ENCODE measurements at places on chromosomes 2 and 18.

- peak overlapping the region; percentile 8 for H3K27ac ChIP-seq
- no peak for DNase-seq
- no peak overlapping the region for H3K4me3 ChIP-seq
- peaks cover 13% of the 10 kb centered on the region for H3K4me1 ChIP-seq
- no peaks in the 10 kb centered on the region for H3K36me3 ChIP-seq
Observed at GRCh38 chr18:46676182-46676835, 19.3 kb upstream of the LOXHD1 start.

- peaks cover 9% of the 10 kb centered on the region for H3K36me3 ChIP-seq
- no peak overlapping the region for H3K27ac ChIP-seq
- no peak for DNase-seq
- peaks cover 22% of the 10 kb centered on the region for H3K4me1 ChIP-seq
Observed at GRCh38 chr2:145185696-145186095, 665.8 kb upstream of the ZEB2 start.

DNA sequence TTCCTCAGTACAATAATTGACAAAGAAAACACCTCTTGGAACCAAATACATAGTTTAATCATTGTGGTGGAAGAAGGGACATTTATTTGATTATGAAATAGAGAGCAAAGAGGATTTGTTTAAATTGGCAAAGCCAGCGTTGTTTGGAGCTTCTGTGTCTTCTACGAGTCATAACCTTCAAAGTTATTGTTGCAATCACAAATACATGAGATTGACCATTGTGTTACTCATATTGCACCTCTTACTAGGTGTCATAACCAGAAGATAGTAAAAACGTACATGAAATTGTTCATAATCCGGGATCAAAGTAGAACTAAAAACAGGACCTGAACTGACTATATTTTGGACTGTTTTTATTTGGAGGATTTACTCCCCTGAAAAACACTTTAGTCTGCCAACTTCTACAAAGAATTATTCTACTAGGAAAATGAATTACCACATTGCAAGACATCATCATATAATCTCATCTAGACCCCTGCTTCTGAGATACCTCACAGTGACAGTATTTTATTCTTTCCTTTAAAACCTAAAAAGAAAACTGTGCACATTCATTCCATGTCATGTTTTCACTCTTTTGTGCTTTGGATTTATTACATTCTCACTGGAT lies 151.7 kb upstream of the KLF7 start:
- no peaks in the 10 kb centered on the region for H3K36me3 ChIP-seq
- no peak overlapping the region for H3K27ac ChIP-seq
- no peak for DNase-seq
- H3K4me3 ChIP-seq = no peak overlapping the region

DNA sequence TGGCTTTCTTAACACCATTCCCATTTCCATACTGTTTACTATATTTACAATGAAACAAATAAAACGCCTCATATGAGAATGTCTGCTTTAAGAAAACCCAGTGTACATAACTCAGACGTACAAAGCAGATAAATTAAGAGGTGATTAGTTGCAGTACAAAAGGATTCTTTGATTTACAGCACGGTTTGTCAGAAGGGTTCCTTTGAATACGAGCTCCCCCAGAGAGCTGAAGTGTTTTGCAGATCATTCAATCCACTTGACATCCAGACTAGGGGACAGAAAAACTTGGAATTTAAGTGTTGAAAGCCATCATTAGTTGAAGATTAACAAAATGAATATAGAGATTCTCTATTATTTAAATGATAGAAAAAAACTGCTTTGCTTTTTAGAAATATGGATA lies 72.5 kb downstream of the RAPGEF4 start:
- H3K4me1 ChIP-seq = peaks cover 10% of the 10 kb centered on the region
- H3K27me3 ChIP-seq = no peaks in the 10 kb centered on the region
- peaks cover 5% of the 10 kb centered on the region for H3K36me3 ChIP-seq
- DNase-seq = no peak
- H3K4me3 ChIP-seq = no peak overlapping the region
- H3K27ac ChIP-seq = no peak overlapping the region

DNA sequence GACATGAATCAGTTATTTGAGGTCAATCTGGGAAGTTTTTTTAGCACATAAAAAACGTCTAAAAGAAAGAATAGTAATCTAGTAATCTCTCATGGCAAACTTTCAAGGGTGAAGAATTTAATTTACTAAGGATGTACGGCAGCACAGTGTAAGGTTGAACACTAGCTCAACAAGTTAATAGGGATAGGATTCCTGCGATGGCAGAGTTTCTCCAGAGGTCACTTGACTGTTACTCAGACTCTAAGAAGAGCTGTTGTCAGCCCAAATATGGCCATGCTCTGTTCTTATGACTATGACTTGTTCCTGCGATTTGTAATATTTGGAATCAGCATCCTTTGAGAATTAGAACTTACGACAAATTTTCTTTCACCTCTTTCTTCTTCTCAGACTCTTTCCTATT lies 553.3 kb upstream of the TNP1 start:
- H3K27ac ChIP-seq = peak overlapping the region; percentile 21
- no peak for DNase-seq
- no peaks in the 10 kb centered on the region for H3K27me3 ChIP-seq
- H3K36me3 ChIP-seq = no peaks in the 10 kb centered on the region

DNA sequence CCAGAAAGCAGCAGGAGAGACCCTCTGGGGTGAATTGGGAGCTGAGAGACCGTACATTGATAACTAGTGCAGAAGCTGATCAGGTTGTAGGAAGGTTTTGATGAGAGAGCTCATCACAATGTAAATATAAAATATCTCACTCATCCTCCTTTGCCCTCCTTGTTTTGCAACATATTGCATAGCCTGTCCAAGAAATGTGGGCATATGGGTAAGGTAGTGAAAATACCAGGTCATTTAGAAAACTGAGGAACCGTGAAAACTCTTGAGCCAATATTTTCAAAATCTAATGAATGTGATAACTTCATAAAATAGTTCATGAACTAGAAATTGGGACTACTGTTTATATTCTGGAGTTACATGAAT lies 31.4 kb downstream of the C18orf54 start:
- H3K4me1 ChIP-seq = peaks cover 20% of the 10 kb centered on the region
- no peak for DNase-seq

DNA sequence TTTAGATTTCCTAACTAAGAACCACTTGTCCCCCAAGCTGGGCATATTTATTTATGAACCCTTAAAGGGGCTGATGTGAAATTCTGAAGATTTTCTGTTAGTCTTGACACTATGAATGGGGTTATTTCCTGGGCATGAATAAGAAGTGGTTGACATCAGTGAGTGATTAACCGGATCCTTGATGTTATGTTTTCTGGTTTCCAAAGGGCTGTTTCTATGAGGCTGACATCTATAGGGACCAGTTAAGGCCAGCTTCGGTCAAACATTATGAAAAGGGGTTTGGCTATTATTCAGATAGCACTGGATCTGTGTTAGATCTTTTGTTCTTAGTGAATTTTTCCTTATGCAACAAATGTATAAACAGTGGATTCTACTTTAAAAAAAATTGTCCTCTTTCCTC lies 443.7 kb upstream of the SPRED2 start:
- no peak overlapping the region for H3K4me3 ChIP-seq
- peaks cover 38% of the 10 kb centered on the region for H3K4me1 ChIP-seq
- no peak for DNase-seq
- H3K27ac ChIP-seq = no peak overlapping the region

DNA sequence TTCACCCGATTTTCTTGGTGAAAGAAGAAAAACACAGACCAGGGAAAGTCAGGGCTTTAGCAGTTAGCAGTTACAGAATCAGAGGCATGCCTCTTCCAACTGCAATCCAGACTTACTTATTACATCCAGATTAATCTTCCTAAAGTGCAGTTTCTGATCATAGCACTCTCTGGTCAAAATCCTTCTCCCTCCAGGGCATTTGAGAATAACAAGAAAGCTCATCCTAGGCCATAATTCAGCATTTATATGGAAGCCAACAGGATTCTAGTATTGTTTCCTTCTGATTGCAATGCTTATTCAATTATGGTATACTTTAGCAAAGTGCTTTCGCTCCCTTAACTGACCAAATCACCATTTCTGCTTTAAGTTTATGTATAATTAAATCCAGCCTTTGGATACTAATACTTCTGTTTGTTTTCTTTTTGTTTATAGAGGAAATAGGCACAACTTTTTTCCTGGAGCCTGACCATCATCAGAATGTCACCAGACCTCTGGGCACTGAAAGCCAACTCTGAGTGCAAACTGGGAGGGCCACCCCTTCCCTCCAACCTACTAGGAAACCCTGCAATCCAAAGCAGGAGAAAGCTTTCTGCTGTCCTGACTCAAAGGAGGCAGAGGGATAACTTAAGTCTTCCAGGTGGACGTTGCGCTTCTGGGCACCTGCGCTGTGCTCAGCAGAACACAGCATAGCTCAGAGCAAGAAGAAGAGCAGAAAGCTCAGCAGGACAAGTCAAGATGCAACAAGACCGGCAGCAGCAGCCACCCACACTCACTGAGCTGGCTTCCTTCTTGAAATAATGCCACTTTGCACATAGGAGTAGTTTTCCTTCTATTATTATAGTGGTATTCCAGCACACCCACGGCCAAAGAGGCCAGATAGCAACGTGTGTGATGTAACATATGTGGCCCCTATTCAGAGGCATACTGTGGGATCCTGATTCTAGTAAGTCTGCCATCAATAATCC lies 99.3 kb downstream of the STK39 start:
- no peak for DNase-seq
- H3K36me3 ChIP-seq = peaks cover 9% of the 10 kb centered on the region
- H3K4me1 ChIP-seq = peaks cover 11% of the 10 kb centered on the region
- no peaks in the 10 kb centered on the region for H3K27me3 ChIP-seq
- H3K4me3 ChIP-seq = no peak overlapping the region

DNA sequence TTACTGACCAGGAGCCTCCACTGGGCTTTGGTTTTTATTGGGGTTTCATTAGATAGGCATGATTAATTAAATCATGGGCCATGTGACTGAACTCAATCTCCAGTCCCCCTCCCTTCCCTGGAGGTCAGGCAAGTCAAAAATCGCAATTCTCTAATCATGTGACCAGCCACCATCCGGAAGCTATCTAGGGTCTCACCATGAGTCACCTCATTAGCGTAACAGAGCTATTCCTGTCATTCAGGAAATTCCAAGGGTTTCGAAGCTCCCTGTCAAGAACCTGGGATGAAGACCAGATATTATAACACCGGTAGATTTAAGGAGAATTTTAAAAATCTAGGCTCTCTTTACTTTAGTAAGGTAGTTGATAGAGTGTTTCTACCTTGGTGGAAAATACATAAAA lies 180.3 kb upstream of the TCF4 start:
- H3K4me3 ChIP-seq = no peak overlapping the region
- peaks cover 5% of the 10 kb centered on the region for H3K4me1 ChIP-seq
- H3K27ac ChIP-seq = no peak overlapping the region

DNA sequence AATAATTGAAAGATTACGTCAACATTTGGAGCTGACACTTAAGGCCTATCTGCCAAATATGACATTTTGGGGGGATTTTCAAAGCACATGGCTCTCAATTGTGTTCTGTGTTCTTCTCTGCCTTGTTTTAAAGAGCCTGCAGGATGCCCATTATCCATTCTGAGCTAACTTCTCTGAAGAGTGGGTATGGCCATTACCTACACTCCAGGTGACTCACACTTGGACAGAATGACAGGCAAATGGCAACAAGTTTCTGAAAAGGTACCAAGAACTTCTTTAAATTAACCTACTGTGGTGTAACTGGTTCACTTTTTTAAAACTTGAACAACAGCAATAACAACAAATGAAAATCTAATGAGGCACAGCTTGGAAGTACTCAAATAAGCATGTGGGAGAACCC lies 834.9 kb upstream of the SLC39A10 start:
- no peak for DNase-seq
- H3K4me3 ChIP-seq = no peak overlapping the region
- H3K36me3 ChIP-seq = no peaks in the 10 kb centered on the region

- DNase-seq = peak; percentile 23
- H3K27ac ChIP-seq = no peak overlapping the region
- H3K27me3 ChIP-seq = peaks cover 48% of the 10 kb centered on the region
- peak overlapping the region; percentile 81 for H3K4me3 ChIP-seq
- peaks cover 3% of the 10 kb centered on the region for H3K36me3 ChIP-seq
- peaks cover 23% of the 10 kb centered on the region for H3K4me1 ChIP-seq
Observed at GRCh38 chr18:11751341-11752115, 62.5 kb downstream of the GNAL start.

- no peak overlapping the region for H3K4me3 ChIP-seq
- H3K4me1 ChIP-seq = no peaks in the 10 kb centered on the region
- no peaks in the 10 kb centered on the region for H3K27me3 ChIP-seq
Observed at GRCh38 chr2:160932960-160933359, 227.3 kb upstream of the TANK start.

DNA sequence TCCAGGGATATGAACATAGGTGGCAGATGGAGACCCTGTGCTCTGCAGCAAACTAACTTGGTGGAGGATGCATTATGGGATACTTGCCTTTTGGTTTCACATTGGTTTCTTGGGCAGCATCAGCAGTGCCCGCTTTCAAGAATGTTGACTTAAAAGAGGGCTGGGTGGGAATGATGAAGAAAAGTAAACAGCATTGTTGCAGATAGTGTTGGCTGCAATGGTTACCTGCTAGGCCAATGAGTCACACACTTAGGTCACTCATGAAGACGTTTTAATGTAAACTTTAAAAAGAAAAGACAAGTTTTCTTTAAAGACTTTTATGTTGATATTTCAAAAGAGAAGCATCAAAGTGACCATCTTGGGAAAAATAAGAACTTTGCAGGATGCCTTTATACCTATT lies 26.1 kb upstream of the FAM237A start:
- H3K36me3 ChIP-seq = peaks cover 3% of the 10 kb centered on the region
- peaks cover 21% of the 10 kb centered on the region for H3K4me1 ChIP-seq
- no peak for DNase-seq

GRCh38 chr2:229164545-229165249 lies 106.4 kb downstream of the PID1 start:
- H3K27ac ChIP-seq = no peak overlapping the region
- H3K4me3 ChIP-seq = no peak overlapping the region
- no peak for DNase-seq
- peaks cover 3% of the 10 kb centered on the region for H3K4me1 ChIP-seq
- no peaks in the 10 kb centered on the region for H3K36me3 ChIP-seq

- no peak for DNase-seq
- peaks cover 6% of the 10 kb centered on the region for H3K4me1 ChIP-seq
- H3K36me3 ChIP-seq = no peaks in the 10 kb centered on the region
- no peak overlapping the region for H3K4me3 ChIP-seq
- H3K27me3 ChIP-seq = no peaks in the 10 kb centered on the region
Observed at GRCh38 chr18:73408469-73408868, 540.7 kb upstream of the NETO1 start.

All from neural crest cell (in vitro differentiated cells).